ENCODE measurements at places on chromosomes 5 and 9. TPM values are rescaled to one million over a fixed set of nuclear protein-coding genes. Genes with fewer than 3 reads are reported as not detected.

SPATA6L gene
- total RNA-seq: 5.4 TPM

FTMT gene
- total RNA-seq: not detected

GRCh38 chr9:115008536-115009270 lies 78.3 kb upstream of the TNFSF8 start:
- DNase-seq: no peak

ZNF454 gene
- 1.8 TPM for total RNA-seq

GRCh38 chr9:8255850-8256249 lies 456.3 kb upstream of the DMAC1 start:
- no peak for DNase-seq

LIX1 gene
- not detected for total RNA-seq
